Neural crest cell (in vitro differentiated cells): ENCODE measurements at places on chromosomes 3 and 15. TPM values are rescaled to one million over a fixed set of nuclear protein-coding genes. Genes with fewer than 3 reads are reported as not detected.

DNA sequence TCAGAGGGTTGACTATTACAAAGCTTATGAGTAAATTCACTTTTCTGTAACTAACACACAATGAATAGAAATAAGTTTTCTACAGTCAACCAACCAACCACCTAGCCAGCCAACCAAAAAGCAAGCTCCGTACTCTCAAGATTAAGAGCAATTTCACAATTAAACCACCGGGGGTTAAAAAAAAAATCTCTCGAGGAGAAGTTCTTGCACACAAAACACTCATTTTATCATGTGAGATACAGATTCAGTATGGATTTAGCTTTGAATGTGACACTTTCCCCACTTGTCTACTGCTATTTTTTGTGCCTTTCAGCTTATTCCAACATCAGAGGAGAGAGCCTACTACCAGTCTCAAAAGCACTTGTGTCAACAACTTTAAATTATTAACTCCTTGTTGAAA lies 135.3 kb downstream of the SV2B start:
- no peak overlapping the region for H3K4me3 ChIP-seq
- H3K27me3 ChIP-seq, result peaks cover 50% of the 10 kb centered on the region
- no peak for DNase-seq
- H3K36me3 ChIP-seq, result no peaks in the 10 kb centered on the region

DNA sequence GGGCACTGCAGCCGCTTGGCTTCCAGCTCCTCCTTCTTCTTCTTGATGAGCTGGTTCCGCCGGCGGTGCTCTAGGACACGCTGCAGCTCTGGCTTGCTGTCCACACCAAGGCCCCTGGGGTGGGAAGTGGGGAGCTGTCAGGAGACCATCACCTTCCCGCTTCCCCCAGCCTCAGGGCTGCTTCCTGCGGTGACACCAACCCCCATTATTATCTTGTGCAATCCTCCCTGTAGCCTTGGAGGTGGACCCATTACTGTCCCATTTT lies 10.0 kb downstream of the FAM107A start:
- no peak for DNase-seq
- no peaks in the 10 kb centered on the region for H3K36me3 ChIP-seq
- H3K27ac ChIP-seq, result no peak overlapping the region
- H3K4me1 ChIP-seq, result peaks cover 8% of the 10 kb centered on the region
- no peak overlapping the region for H3K4me3 ChIP-seq

- peaks cover 9% of the 10 kb centered on the region for H3K4me1 ChIP-seq
- H3K27me3 ChIP-seq, result peaks cover 52% of the 10 kb centered on the region
- no peak overlapping the region for H3K27ac ChIP-seq
- no peaks in the 10 kb centered on the region for H3K36me3 ChIP-seq
- H3K4me3 ChIP-seq, result no peak overlapping the region
These were observed 2.5 kb upstream of the PLCB2 start for GRCh38 chr15:40310001-40310959.

GRCh38 chr3:56291953-56292352 lies 176.3 kb downstream of the ERC2 start:
- no peak for DNase-seq
- H3K4me1 ChIP-seq, result peaks cover 4% of the 10 kb centered on the region
- peaks cover 14% of the 10 kb centered on the region for H3K36me3 ChIP-seq
- H3K27me3 ChIP-seq, result no peaks in the 10 kb centered on the region
- no peak overlapping the region for H3K4me3 ChIP-seq

DNA sequence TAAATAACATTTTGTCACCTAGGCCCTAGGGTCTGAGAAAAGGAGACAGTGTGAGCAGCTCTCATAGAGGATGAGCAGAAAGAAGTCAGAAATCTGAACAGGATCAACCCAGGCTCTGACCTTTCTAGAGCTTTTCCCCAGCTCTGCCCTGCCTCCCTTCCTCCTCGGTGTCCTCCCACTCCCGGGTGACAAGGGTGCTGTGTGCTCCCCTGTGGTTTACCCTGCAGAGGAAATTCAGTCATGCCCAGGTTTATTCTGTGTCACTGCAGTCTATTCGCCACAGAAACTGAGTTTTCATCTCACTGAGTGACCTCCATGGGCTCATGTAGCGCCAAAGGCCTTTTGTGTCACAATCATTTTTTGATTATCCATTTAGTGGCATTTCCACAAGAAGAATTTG lies 76.6 kb downstream of the IL12A start:
- no peaks in the 10 kb centered on the region for H3K36me3 ChIP-seq
- no peak for DNase-seq
- H3K27me3 ChIP-seq, result no peaks in the 10 kb centered on the region
- no peak overlapping the region for H3K4me3 ChIP-seq

GRCh38 chr3:146404436-146404835 lies 64.9 kb downstream of the PLSCR2 start:
- no peak overlapping the region for H3K27ac ChIP-seq
- H3K4me3 ChIP-seq, result no peak overlapping the region
- no peaks in the 10 kb centered on the region for H3K36me3 ChIP-seq
- no peaks in the 10 kb centered on the region for H3K27me3 ChIP-seq

DNA sequence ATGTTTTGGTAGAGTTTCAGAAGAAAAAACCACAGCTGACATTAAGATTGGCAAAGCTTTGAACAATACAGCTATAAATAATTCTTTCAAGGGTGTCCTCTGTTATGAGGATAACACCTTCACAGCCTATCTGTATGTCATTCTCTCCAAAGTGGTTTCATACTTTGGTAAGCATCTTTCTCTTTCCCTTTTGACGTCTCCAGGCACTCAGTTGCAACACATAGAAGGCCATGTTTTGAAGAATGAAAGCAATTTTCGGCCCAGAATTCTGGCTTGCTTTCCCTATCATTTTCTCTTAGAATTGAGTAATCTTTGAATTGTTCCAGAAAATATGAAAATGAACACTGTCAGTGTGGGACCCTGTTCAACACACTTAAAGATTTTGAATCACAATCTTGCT lies 200.0 kb upstream of the CBLB start:
- H3K4me1 ChIP-seq, result no peaks in the 10 kb centered on the region
- no peak overlapping the region for H3K4me3 ChIP-seq
- peaks cover 2% of the 10 kb centered on the region for H3K36me3 ChIP-seq
- no peak for DNase-seq

GRCh38 chr15:23118208-23118607 lies 18.4 kb downstream of the GOLGA6L1 start:
- no peaks in the 10 kb centered on the region for H3K4me1 ChIP-seq
- H3K27ac ChIP-seq, result no peak overlapping the region
- no peaks in the 10 kb centered on the region for H3K36me3 ChIP-seq
- DNase-seq, result no peak
- H3K4me3 ChIP-seq, result no peak overlapping the region

DNA sequence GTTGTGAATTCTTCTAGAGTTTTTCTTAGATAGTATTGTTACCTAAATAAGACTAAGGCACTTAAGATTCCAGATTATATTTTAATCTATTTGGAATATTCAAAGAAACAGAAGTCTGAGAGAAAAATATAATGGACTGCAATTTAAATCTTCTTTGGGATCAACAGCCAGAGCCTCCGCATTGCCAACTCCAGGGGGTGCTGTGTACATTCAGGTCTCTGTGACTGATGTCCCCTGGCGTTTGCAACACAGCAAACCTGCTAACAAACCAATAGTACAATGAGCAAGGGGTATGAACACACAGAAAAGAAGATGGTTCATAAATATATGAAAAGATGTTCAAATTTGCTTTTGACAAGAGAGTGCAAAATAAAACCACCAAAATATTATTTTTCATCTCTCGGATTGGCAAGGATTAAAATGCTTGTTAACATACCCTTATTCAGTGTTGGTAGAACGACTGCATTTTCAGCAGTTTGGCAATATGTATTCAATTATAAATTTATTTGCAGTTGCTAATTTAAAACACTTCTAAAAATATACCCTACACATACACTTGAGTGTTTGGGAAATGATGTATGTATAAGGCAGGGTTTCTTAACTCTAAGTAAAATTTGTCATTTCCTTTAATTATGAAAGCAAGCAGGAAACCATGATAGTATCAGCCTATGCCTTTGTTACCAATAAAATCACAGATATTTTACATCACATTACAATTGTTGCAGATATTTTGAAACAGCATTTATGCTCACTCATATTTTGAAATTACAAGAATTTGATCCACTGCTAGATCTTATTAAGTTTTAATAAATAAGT lies 16.1 kb upstream of the TM4SF1 start:
- H3K36me3 ChIP-seq, result peaks cover under 1% of the 10 kb centered on the region
- no peaks in the 10 kb centered on the region for H3K27me3 ChIP-seq
- no peak overlapping the region for H3K4me3 ChIP-seq

DNA sequence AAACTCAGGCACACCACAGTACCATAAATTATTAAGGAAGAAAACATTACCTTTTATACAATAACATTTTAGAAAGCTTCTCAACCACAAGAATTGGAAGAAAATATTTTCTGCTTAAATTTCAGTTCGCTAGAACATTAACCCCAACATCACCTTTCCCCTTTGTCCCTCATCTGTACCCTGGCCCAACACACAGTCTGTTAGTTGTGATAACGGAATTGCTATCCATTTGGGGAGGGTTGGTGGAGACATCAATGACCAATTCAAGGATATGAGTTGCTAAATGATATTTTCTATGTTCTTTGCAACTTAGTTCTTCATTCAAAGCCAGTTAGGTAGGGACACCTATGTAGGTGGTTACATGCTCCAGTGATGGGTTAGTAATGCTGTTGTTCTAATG lies 5.8 kb downstream of the EID1 start:
- H3K4me3 ChIP-seq, result no peak overlapping the region
- H3K36me3 ChIP-seq, result peaks cover under 1% of the 10 kb centered on the region
- no peaks in the 10 kb centered on the region for H3K27me3 ChIP-seq
- H3K27ac ChIP-seq, result no peak overlapping the region
- no peak for DNase-seq

DNA sequence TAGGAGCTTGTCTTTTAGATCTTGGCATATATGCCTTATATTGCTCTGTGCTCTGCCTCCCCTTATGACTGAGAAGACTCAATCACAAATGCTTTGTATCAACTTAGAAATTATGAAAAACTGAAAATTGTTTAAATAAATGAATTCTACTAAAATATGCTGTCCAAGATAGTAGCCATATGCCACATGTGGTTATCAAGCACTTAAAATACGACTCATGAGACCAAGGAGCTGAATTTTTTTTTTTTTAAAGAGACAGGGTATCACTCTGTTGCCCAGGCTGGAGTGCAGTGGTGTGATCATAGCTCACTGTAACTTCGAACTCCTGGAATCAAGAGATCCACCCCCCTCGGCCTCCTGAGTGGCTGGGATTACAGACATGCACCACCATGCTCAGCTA lies 118.3 kb downstream of the RFTN1 start:
- no peak overlapping the region for H3K4me3 ChIP-seq
- DNase-seq, result no peak
- H3K27me3 ChIP-seq, result no peaks in the 10 kb centered on the region
- H3K4me1 ChIP-seq, result peaks cover 16% of the 10 kb centered on the region
- no peaks in the 10 kb centered on the region for H3K36me3 ChIP-seq

GRCh38 chr15:38829086-38829485 lies 264.5 kb upstream of the RASGRP1 start:
- no peak for DNase-seq
- H3K4me3 ChIP-seq, result no peak overlapping the region
- H3K4me1 ChIP-seq, result no peaks in the 10 kb centered on the region
- no peak overlapping the region for H3K27ac ChIP-seq
- no peaks in the 10 kb centered on the region for H3K36me3 ChIP-seq

PTH1R gene
- 0.14 and 0.34 TPM in 2 replicates for total RNA-seq

GRM2 gene
- 6.6 and 8.3 TPM in 2 replicates for total RNA-seq

LYZL4 gene
- total RNA-seq, result not detected in 2 replicates

LRRC2 gene
- 0.12 TPM in 1 of 2 replicates, not detected in the other for total RNA-seq

TRPC1 gene
- 13.3 and 14.8 TPM in 2 replicates for total RNA-seq

MESP2 gene
- total RNA-seq, result 0.36 and 0.42 TPM in 2 replicates
